ENCODE measurements at places on chromosomes 13 and 19. TPM values are rescaled to one million over a fixed set of nuclear protein-coding genes. Genes with fewer than 3 reads are reported as not detected.

The KLHL1 gene
- total RNA-seq, result not detected

The SYCN gene
- 1.7 TPM for total RNA-seq

The SCN1B gene
- 1.1 TPM for total RNA-seq

The PSG2 gene
- not detected for total RNA-seq

The GZMM gene
- total RNA-seq, result 71.2 TPM

The ASPDH gene
- total RNA-seq, result not detected

The DNAAF3 gene
- not detected for total RNA-seq

The CBY2 gene
- 0.75 TPM for total RNA-seq

The SOX1 gene
- total RNA-seq, result not detected

The ZNF763 gene
- total RNA-seq, result 0.98 TPM

The SGCG gene
- not detected for total RNA-seq

The C5AR2 gene
- total RNA-seq, result 1.5 TPM

DNA sequence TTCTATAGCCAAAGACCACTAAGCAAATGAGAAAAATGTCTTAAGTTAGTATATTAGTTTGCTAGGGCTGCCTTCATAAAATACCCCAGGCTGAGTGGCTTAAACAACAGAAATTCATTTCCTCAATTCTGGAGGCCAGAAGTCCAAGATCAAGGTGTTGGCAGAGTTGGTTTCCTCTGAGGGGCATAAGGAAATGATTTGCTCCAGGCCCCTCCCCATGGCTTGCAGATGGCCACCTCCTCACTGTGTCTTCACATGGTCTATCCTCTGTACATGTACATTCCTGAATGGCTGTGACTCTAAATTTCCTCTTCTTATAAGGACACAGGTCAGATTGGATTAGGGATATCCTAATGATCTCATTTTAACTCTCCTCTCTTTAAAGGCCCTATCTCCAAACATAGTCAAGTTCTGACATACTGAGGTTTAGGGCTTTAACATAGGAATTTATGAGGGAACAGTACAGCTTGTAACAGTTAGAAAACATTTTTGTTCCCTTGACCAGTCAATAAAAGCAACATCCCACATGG lies 307.4 kb downstream of the DIAPH3 start:
- DNase-seq, result no peak

DNA sequence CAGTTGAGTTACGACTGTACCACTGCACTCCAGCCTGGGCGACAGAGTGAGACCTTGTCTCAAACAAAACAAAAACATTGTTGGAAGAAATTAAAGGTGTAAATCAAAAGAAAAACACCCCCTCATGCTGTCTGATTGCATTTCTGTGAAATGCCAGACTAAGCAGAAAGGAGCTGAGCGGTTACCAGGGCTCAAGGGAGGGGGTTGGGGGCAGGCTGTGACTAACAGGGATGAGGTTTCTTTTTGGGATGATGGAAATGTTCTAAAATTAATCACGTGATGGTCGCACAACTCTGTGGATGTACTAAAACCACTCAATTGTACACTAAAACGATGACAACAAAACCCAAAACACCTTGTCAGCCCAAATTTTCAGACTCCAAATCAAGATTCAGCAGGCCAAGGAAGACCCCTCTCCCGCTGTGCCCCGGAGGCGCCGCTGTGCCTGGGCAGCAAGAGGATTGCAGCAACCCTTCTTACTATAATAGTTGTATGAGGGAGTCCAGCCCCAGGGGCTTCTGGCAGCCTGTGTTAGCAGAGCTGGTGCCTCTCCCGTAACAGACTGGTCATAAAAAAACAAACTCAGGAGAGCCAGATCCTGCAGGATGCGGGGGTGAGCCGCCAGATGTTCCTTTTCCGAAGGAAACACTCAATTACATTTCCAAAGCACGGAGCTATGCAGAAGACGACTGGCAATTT lies 20.9 kb downstream of the CAPS start:
- DNase-seq, result no peak

- DNase-seq, result no peak
Observed at GRCh38 chr19:53868091-53868891, 608 bp downstream of the MYADM start.

DNA sequence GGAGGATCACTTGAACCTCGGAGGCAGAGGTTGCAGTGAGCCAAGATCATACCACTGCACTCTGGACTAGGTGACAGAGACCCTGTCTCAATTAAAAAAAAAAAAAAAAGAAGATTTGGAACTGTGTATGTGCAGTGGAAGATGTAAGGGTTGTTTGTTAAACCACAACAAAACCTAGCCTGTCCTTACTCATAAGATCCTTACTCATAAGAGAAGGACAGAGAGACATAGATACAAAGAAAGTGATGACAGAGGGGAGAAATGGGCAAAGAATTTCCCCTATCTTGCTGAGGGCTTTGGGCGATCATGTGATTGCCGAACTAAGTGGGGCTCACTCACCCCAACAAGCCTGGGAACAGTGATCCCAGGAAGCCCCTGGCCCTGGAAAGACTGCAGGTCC lies 7.9 kb downstream of the ITPKC start:
- DNase-seq, result no peak

DNA sequence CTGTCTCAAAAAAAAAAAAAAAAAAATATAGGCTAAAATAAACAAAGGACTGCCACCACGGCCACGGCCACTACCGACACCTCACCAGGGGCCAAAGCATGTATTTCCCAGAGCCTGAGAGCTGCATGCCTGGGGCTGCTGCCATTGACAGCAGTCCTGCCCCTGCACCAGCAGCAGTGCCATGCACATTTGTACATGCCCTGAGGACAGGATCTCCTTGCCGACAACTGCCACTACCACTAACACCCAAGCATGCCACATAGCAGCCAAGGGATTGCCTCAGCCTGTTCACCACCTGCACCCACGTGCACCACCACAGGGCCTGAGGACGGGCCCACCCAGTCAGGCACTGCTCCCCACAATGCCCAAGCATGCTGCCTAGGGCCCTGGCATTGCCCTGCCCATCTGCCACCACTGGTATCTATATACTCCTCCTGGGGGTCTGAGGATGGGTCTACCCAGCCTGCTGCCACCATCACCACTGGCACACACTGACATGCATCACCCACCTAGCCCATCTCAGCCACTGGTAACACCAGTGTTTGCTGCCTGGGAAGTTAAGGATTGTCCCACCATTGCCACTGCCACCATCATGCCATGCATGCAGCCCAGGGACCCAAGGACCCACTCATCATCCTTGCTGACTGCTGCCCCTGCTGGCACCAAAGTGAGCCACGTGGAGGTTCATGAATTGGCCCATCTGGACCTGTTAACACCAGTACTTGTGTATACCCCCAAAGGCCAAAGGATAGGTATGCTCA lies 10.6 kb upstream of the NUP62 start:
- DNase-seq, result no peak

DNA sequence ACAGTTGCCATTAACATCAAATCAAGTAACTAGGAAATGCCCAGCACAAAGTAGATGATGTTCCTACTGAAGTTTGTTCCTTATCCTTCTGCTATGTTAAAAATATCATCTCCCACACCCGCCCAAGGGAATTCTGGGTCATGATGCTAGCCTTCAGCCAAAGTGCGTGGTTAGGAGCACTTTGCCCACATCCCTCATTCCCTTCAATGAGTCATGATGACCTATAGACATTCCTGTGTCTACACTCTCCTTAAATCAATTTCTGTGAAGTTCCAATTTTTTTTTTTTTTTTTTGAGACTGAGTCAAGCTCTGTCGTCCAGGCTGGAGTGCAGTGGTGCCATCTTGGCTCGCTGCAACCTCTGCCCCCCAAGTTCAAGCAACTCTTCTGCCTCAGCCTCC lies 17.0 kb downstream of the RXFP2 start:
- no peak for DNase-seq

GRCh38 chr13:111503905-111504695 lies 183.7 kb downstream of the TEX29 start:
- no peak for DNase-seq

GRCh38 chr19:2084993-2085720 lies 11.0 kb downstream of the MOB3A start:
- peak; percentile 91 for DNase-seq

GRCh38 chr19:55598034-55598433 lies 1.3 kb downstream of the FIZ1 start:
- no peak for DNase-seq

DNA sequence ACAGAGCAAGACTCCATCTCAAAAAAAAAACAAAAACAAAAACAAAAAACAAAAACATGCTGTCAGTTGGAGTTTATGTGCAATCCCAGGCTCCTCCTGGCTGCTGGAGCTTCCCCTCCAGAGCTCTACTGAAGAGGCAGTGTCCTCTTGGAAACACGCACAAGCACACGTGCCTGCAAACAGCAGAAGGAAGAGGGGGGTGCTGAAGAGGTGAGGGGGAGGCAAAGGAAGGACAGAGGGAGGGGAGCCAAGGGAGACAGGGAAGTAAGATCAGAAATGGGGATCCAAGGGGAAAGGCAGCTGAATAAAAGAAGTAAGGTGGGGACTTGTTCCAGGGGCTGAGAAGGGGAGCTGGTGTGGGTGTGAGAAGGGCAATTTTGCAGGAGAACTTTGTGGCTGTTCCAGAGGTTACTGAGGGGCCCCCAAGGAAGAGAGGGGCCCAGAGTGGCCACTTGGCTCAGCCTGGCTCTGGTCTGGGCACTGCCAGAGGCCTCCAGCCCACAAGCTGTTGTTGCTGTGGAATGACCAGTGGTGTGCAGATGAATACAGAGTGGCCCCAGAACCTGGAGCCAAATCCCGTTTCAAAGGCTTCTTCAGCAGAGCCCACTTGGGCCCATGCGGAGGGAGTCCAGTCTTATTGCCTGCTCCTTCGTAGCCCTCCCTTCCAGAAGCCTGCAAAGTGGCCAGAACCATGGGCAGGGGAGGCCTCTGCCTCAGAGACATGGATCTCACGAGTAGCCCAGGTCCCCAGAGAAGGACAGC lies 34.4 kb downstream of the LYL1 start:
- DNase-seq, result no peak

DNA sequence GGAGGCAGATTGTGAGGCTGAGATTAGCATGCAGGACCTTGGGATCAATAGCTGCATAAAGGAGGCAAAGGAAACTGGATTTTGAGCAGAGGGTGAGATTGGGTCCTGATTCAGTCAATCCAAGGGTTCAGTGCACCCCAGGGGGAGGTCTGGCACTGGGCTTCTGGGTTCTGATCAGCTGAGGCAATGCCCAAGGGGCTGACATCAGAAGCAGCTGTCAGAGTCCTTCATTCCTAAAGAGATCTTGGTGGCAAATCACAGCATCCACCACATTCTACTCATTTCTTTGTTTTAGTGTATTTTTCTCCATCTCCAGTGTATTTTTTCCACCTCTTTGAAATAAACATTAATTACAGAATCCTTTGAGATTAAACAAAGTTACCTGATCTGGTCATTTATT lies 5.4 kb upstream of the LYPD5 start:
- DNase-seq, result no peak

DNA sequence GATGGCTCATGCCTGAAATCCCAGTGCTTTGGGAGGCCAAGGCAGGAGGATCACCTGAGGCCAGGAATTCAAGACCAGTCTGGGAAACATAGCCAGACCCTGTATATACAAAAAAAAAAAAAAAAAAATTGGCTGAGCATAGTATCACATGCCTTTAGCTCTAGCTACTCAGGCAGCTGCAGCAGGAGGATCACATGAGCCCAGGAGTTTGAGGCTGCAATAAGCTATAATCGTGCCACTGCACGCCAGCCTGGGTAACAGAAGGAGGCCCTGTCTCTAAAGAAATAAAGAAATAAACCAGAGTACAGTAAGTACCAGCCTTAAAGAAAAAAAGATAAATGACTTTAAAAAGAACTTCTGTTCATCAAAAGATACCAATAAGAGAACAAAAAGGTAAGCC lies 52.9 kb downstream of the FAM124A start:
- no peak for DNase-seq

- peak; percentile 6 for DNase-seq
Observed at GRCh38 chr13:60267498-60268202, 103.9 kb upstream of the DIAPH3 start.

Measured in T-cell (primary cell).